ENCODE measurements at places on chromosomes 1 and 21. TPM values are rescaled to one million over a fixed set of nuclear protein-coding genes. Genes with fewer than 3 reads are reported as not detected.

TMEM61 gene
- not detected for total RNA-seq

TCHHL1 gene
- total RNA-seq, result not detected

SYDE2 gene
- total RNA-seq, result 19.4 TPM

AMPD1 gene
- total RNA-seq, result not detected

DNA sequence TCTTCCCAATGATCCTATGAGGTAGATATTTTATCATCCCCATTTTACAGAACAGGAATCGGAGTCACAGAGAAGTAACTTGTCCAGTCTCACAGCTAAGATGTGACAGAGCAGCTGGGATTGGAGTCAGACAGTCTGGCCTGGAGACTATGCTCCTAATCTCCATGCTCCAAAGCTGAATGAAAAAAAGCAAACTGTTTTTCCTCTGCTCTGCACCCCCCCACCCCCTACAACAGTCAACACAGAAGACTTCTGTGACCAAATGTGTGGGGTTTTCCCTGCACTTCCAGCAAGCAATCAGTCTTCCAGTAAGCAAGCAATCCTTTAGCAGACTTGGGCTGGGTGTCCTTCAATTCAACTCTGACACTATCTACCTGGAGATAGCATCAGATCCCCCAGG, 33.2 kb downstream of the KIRREL1 start:
- no peak for DNase-seq
- no peaks in the 10 kb centered on the region for H3K36me3 ChIP-seq
- H3K4me1 ChIP-seq, result peaks cover 5% of the 10 kb centered on the region
- no peak overlapping the region for H3K4me3 ChIP-seq
- no peaks in the 10 kb centered on the region for H3K27me3 ChIP-seq
- no peak overlapping the region for H3K27ac ChIP-seq

- H3K4me3 ChIP-seq, result no peak overlapping the region
- peak overlapping the region; percentile 54 for H3K27ac ChIP-seq
- H3K4me1 ChIP-seq, result peaks cover 15% of the 10 kb centered on the region
- no peaks in the 10 kb centered on the region for H3K27me3 ChIP-seq
- no peak for DNase-seq
- no peaks in the 10 kb centered on the region for H3K36me3 ChIP-seq
Observed at GRCh38 chr1:74426208-74426937, 86.0 kb downstream of the LRRC53 start.

GRCh38 chr1:22117238-22117637, 25.7 kb downstream of the WNT4 start:
- no peak overlapping the region for H3K27ac ChIP-seq
- peaks cover 28% of the 10 kb centered on the region for H3K4me1 ChIP-seq
- DNase-seq, result no peak

DNA sequence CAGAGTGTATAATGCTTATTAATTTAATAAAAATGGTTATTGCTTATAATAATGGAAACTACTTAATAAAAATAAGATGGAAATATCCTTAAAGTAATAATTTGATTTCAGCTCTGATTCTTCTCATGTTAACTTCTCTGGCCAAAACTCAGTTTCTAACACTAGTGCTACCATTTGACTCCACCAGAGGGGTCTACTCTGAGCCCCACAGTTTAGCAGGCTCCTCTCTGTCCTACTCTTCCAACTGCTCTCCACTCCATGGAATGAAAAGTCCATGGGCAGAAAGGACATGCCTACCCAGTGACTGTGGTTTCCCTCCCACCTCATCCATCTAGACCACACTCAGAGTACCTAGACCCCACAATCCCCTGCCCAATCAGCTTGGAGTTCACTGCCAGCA, 489.1 kb upstream of the CAMK1G start:
- no peaks in the 10 kb centered on the region for H3K36me3 ChIP-seq
- no peak overlapping the region for H3K27ac ChIP-seq
- DNase-seq, result no peak
- no peaks in the 10 kb centered on the region for H3K27me3 ChIP-seq
- H3K4me1 ChIP-seq, result no peaks in the 10 kb centered on the region
- H3K4me3 ChIP-seq, result no peak overlapping the region

GRCh38 chr1:79364896-79365295, 358.4 kb upstream of the ADGRL4 start:
- no peaks in the 10 kb centered on the region for H3K27me3 ChIP-seq
- no peak for DNase-seq

DNA sequence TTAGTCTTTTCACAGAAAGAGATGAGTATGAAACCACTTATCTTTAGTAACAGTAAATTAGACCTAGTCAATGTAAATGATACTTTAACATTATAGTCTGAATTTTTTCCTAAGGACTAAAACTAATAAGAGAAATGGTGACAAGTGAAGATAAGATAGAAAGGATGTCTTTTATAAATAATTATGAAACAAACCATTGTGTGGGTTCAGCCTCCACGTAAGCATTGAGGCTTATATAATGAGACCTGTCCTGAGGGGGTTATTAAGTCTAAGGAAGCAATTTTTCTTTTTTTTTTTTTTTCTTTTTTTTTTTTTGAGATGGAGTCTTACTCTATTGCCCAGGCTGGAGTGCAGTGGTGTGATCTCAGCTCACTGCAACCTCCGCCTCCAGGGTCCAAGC, 55.8 kb downstream of the UROD start:
- H3K4me1 ChIP-seq, result no peaks in the 10 kb centered on the region
- DNase-seq, result no peak
- H3K36me3 ChIP-seq, result no peaks in the 10 kb centered on the region

GRCh38 chr1:225450491-225451191, 22.8 kb upstream of the LBR start:
- H3K27ac ChIP-seq, result no peak overlapping the region
- no peak overlapping the region for H3K4me3 ChIP-seq
- no peaks in the 10 kb centered on the region for H3K27me3 ChIP-seq
- peak; percentile 70 for DNase-seq
- H3K4me1 ChIP-seq, result peaks cover 5% of the 10 kb centered on the region

DNA sequence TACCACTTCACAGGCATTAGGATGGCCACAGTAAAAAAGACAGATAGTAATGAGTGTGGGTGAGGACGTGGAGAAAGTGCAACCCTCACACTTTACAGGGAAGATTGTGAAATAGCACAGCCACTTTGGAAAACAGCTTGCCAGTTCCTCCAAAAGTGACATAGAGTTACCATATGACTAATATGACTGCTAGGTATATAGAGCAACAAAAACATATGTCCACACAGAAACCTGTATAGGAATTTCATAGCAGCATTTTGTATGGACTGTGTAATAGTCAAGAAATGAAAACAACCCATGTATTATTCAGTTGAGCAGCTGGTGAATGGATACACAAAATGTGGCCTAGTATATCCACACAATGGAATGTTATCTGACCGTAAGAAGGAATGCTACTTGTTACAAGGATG, 30.4 kb upstream of the LBR start:
- no peak overlapping the region for H3K4me3 ChIP-seq
- no peaks in the 10 kb centered on the region for H3K4me1 ChIP-seq
- no peaks in the 10 kb centered on the region for H3K36me3 ChIP-seq
- no peak overlapping the region for H3K27ac ChIP-seq
- H3K27me3 ChIP-seq, result no peaks in the 10 kb centered on the region

- peak overlapping the region; percentile 46 for H3K27ac ChIP-seq
- H3K4me3 ChIP-seq, result no peak overlapping the region
- H3K4me1 ChIP-seq, result peaks cover 32% of the 10 kb centered on the region
- H3K27me3 ChIP-seq, result no peaks in the 10 kb centered on the region
- H3K36me3 ChIP-seq, result no peaks in the 10 kb centered on the region
Observed at GRCh38 chr1:67939186-67939743, 106.0 kb upstream of the GNG12 start.

DNA sequence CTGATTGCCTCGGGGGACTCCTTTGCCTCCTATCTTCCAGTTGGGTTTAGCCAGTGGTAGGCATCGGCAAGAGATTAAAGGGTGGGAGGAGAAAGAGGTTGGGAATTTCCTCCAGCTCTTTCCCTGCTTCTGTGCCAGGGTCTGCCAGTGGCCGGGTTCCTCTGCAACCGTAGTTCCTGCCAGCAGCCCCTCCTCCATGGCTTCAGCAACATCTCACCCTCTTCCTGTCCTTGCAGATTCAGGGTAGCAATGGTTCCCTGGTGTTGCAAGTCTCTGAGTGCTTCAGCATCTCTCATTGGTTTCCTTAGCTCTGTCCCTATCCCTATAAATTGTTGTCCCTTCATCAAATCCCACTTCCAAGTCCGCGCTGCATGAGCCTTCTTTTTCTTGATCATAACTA, 223.1 kb upstream of the JUN start:
- no peak overlapping the region for H3K4me3 ChIP-seq
- DNase-seq, result no peak
- no peaks in the 10 kb centered on the region for H3K36me3 ChIP-seq
- no peak overlapping the region for H3K27ac ChIP-seq
- H3K27me3 ChIP-seq, result no peaks in the 10 kb centered on the region

GRCh38 chr1:109750920-109751319, 10.1 kb upstream of the GSTM3 start:
- no peak for DNase-seq
- no peak overlapping the region for H3K27ac ChIP-seq
- no peaks in the 10 kb centered on the region for H3K27me3 ChIP-seq
- no peaks in the 10 kb centered on the region for H3K36me3 ChIP-seq
- no peak overlapping the region for H3K4me3 ChIP-seq
- peaks cover 4% of the 10 kb centered on the region for H3K4me1 ChIP-seq

All from heart left ventricle (tissue), 16 donors.